GM06990 (cell line): ENCODE measurements at places on chromosomes 11 and 22.

DNA sequence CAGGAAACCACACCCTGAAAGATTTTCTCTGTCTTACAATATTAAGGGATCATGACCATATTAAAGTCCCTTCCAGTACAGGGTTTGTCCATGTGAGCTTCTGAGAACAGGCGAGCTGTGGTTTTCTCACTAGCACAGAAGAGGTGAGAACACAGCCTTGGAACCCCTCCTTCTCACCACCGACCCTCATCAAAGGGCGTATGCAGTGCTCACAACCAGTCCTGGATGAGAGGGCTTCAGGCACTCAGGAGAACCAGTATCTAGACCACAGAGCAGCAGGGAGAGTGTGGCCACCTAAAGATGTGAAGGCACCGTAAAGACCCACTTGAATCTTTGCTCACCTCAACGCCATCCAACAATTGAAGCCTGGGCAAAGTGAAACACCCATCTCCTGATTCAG lies 397.0 kb downstream of the ETS1 start:
- DNase-seq, result no peak

DNA sequence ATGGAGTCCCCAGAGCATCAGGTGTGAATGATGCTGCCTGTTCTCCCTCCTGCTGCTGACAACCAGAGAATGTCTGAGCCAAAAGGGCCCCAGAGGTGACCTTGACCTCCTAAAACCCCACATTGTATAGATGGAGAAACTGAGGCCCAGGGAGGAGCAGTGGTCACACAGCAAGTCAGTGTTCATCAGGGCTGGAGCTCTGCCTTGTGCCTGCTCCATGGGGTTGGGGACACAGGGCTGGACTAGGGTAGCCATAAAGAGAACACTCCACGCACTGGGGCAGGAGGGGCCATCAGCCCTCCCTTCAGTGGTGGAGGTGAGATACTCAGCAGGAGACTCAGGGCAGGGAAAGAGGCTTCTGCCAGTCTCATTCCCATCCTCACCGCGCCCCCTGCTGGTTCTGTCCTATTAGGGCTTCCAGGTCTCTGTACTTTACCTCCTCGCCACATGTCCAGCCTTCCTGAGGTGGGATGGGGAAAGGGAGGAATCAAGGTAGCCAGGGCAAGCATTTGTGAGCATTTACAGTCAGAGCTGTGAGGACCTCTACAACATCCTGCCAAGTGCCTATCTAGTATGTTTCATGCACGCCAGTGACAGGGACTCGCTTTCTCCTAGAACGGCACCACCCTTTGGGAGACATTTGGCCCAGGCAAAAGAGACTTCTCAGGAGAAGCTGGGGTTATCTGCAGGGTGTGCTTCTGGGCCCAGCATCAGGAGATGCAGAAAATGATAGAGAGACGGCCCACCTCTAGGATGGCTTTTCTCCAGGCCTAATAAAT lies 43.2 kb downstream of the NEU3 start:
- DNase-seq, result no peak

DNA sequence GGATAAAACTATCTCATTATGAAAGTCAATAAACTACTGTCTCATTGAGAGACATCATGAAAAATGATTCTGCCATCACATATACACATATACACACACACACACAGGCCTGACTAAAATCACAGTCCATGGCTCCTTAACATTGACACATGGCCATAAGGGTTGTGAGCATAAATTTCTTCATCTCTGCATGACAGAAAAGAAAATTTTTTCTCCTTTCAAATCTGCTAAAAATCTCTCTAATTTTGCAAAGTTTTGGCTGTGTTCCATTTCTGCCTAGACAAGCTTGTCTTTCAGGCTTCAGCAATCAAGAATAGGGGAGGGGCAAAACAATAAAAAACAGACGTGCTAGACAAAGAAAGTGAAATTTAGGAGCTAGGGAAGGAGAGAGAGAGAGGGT lies 324.5 kb downstream of the LRRC4C start:
- no peak for DNase-seq

DNA sequence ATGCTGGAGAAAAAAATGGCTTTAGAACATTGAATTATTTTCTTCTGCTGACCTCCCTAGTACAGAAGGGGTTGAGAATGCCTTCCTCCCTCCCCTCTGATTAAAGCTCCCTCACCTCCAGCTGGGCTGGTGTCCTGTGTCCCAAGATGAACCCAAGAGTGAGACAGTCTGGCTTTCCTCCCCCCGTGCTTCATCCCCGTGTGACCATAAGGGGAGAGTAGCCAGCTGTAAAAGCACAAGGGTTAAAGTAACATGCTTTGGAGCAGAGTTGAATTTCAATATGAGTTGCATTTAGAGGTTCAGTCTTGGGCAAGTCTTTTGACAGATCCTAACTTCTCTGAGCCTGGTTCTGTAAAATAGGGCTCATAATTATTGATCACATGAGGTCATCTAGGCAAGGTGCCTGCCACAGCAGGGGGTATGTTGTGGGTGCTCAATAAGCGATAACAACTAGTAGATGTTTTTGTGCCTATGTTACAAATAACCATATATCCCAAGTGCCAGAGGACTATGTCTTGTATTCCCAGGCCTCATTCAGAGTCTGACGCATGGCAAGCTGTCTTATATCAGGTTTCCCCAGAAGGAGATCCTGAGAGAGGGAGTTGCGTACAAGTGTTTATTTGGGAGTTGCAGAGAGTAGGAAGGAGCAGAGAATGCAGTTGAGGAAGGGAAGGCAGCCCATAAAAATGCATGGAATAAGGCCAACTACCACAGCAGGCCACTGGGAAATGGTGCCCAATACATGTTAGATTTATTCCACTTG lies 4.1 kb downstream of the PRG2 start:
- DNase-seq, result no peak

- no peak for DNase-seq
Observed at GRCh38 chr11:11989774-11990744, 18.4 kb downstream of the DKK3 start.

GRCh38 chr22:46841522-46841921 lies 79.1 kb downstream of the TBC1D22A start:
- DNase-seq, result no peak

DNA sequence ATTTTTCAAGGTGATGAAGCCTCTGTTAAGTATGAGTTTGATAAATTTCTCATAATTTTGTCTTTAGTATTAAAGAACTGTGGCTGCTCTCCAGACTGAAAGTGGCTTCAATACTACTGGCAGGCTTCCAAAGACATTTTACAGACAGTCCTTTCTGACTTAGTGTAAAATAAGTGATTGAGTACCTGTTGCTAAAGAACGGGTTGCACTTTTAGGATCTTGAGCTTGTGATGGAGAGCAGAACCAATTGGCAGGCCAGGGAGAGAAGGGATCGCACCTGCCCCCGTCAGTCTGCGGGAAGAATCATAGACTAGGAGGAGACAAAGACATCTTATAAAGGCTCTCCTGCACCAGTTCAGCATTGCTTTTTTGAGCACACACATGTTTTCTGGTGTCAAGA lies 4.4 kb downstream of the NCAM1 start:
- DNase-seq, result no peak

DNA sequence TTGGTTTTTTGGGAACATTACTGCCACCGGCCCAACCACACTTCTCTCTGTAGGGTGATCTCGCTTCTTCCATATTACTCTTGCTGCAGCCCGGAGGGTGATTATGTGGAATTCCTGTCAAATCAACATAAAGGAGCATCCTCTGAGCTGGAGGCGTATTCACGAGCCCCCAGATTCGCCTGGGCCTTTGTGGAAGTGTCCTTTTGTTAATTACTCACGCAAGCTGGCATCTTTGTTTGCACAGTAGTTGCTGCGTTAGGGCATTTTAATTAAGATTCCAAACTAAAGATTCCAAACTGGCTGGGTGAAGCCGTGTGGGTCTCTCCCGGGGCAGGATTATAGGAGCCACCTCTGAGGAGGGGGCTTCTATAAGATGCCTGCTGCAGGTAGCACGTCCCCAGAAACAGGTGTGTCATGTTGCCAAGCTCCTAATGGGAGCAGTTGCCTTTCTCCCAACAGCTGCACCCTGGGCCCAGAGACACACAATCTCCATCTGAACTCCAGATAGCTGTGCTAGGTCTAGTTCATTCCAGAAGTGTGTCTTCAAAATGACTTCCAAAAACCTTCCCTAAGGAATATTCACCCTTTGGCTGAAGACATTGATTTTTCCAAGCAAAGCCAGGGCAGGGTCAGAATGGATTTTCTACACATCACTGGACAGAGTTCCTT lies 40.9 kb downstream of the SHISAL1 start:
- no peak for DNase-seq

- DNase-seq, result no peak
Observed at GRCh38 chr22:43396934-43397457, 14.8 kb upstream of the MPPED1 start.

DNA sequence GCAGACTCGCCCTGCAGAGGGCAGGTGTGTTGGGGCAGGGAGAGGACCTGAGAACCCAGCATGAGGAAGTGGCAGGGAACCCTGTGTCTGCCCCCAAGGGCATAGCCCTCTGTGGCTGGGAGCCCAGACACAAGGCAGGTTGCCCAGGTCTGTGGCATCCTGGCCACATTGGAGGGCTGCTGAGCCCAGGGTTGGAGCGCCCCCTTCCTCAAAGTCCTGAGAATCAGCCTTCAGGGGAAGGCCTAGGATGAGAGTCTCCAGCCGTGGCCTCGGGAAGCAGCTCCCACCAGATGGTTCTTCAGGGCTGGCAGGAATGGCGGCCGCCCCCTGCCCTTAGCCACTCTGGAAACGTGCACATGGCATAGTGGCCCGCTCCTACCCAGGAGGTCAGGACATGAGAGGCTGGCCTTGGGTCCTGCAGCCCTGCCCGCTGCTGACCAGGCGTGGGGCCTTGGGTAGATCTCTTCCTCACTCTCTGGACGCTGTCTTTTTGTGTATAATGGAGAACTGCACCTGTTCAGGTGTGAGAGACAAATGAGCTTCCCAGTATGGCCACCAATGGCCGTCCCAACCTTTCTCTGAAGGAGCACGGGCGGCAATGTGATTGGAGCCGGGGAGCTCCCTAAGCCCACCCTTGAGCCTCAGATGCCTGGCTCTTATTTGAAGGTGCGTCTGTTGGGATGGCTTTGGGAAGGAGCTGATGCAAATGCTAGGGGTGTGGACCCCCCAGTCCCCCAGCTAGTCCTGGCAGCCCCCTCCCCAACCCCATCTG lies 4.6 kb upstream of the CDC42BPG start:
- DNase-seq, result no peak

GRCh38 chr11:25068451-25068850 lies 571.6 kb downstream of the LUZP2 start:
- no peak for DNase-seq

DNA sequence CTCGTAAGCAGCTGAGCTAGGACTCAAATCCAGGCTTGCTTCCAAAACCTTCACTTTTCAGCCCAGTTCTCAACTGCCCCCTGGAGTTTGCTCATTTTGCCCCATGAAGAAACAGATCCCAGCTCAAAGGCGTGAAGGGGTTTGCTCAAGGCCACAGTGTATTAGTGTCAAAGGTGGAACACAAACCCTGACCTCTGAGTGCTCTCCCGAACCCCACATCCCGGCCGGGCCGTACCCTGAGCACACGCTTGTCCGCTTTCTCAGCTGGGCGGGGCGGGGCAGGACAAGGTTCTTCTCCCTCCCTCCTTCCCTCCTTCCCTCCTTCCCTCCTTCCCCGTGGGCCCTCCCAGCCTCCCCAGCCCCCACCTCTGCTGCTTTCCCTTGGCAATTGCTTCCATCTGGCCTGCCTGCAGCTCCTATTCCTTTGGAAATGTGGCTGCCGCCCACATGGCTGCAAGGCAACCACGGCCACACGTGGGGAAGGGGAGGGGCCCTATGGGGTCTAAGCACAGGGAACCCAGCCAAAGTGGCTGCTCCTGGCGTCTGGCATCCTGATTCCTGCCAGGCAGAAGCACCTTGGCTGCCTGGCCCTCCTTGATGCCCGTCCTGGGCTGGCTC lies 4.1 kb downstream of the ST3GAL4 start:
- no peak for DNase-seq

- DNase-seq, result no peak
Observed at GRCh38 chr22:39661842-39662685, 91.5 kb downstream of the CACNA1I start.

- no peak for DNase-seq
Observed at GRCh38 chr11:89177691-89178231, at the start of gene TYR. TSS of gene TYR (plus strand) at chr11:89177875. CDS start at chr11:89177954, 79 bp downstream.

- DNase-seq, result no peak
Observed at GRCh38 chr11:18492888-18493287, 33.9 kb downstream of the TSG101 start.

DNA sequence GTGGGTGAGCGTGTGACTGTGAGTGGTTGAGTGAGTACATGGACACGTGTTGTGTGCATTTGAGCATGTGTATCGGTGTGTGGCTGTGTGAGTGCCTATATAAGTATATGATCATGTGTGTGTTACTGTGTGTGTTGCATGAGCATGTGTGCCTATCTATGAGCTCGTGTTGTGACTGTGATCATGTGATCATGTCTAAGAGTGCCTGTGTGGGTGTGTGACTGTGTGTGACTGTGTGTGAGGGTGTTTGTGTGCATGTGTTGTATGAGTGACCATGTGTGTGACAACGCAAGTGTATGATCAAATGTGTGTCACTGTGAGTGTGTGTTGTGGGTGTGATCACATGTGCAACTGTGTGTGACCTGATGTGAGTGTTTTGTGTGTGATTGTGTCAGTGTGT lies 88.8 kb downstream of the UBASH3B start:
- DNase-seq, result no peak

GRCh38 chr11:95547976-95548375 lies 241.6 kb downstream of the FAM76B start:
- DNase-seq, result no peak

- DNase-seq, result no peak
Observed at GRCh38 chr11:17121981-17122380, 44.5 kb upstream of the RPS13 start.

DNA sequence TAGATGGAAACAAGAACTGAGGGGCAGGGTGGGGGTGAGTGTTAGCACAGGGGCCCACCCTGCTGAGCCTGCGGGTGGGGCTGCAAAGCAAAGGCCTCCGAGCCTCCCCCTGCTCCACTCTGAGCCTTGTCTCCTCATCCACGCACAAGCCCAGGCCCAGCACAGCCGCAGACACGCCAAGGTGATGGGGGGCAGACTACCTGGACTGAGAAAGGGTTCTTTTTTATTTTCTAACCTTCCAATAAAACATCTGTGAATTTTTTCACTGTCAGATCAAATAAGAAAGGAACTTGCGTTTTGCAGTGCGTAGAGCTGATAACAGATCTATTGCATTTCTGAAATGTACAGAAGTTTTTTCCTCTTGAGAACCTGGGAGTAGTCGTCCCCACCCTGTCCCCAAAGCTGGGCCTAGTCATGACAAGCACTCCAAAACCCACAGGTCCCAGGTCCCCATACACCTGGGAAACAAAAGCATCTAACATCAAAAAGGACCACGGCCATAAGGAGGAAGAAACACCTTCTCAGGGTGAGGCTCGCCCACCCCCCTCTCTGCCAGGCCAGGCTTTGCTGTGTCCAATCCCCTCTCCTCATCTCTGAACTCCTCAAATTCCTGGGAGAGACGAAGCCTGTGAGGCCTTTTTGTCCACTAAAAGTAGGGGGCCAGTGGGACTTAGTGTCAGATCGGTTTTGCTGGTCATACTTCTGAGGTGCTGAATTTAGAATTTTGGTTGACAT lies 22.7 kb upstream of the CD5 start:
- no peak for DNase-seq

DNA sequence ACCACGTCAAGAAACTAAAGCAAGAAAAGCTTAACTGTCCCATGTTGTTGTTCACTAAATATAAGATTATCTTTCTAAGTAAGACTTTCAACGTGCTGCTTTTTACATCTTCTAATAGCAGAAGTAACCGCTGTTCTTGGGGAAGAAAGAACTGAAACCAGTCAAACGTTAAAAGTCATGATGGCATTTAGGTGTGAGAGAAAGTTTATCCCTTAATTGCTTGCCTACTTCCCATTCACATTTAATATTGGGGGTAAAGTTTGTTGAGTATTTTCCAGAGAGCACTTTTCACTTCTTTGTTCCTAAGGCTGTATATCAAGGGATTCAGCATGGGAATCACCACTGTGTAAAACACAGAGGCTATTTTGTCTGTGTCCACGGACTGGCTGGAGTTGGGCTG lies 970 bp downstream of the OR5B21 start:
- DNase-seq, result peak; percentile 19
